Mucosa of descending colon (tissue), 3 donors: ENCODE measurements at places on chromosomes 1 and 21.
A peak's percentile ranks its signal among the peaks of the same experiment; 100 is the strongest.

DNA sequence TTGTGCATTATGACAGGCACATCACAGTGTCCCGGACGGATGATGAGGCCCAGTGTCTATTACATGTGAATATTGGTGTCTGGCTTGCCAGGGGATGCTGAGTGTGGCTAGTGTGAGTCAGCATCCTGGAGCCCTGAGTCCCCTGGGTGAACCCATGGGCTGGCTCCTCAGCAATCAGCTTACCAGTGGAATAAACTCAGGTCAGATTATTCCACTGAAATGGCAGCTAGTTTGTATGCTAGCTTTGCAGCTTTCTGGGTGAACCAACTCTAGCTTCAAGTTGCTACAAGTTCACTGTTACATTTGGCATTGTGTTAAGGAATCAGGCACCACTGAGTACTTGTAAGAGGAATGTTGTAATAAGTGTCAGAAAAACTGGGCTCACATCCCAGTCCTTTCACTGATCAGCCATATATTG is 23.9 kb upstream of the RPTN start:
- no peak for DNase-seq

DNA sequence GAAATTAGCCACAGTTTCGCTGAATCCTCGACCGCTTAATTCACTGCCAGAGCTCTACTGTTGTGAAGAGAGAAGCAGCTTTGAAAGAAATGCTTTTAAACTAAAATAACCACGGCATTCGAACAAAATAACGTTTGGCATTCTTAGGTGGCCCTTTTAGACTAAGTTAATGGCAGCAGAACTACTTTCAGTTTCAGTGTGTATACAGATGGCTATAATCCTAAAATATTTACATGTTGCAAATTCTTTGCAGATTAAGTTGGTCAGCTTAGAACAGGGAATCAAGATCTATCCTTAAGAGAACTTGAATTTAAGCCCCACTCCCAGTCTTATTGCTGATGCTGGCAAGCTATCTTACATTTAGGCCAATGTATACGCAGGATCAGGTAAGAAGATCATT is 62.7 kb downstream of the ADSS2 start:
- DNase-seq: no peak

DNA sequence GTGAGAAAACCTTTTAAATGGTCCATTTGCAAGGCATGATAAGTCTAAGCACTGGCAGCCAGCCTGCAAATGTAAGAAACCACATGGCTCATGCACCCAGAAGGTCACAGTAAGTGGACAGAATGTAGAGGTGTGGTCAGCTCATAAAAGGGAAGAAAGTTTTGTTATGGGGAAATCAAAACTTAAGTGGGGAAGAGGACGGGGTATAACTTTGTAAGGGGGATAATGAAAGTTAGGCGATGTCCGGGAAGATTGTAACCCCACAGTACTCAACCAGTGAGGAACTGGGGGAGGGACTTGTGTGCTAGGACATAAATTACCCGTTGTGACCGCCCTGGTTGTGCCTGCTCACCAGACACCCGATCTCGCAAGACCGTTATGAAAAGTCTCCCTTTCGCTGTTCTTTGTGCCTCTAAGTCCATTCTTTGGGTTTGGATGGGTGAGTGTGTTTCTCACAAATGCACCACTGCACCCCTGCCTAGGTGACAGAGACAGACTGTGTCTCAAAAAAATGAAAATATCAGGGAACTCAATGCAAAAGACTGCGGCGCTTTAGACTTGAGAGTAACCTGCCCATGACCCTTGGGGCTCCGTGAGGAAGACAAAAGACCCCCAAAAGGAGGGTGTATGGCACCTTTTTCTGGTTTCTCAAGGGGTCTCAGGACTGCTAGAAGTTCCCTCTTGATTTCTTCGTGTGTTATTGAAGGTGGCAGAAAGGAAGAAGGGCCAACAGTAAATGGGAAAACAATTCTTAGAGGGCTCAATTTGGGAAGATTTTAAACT is 28.6 kb upstream of the ZNF496 start:
- DNase-seq: no peak

DNA sequence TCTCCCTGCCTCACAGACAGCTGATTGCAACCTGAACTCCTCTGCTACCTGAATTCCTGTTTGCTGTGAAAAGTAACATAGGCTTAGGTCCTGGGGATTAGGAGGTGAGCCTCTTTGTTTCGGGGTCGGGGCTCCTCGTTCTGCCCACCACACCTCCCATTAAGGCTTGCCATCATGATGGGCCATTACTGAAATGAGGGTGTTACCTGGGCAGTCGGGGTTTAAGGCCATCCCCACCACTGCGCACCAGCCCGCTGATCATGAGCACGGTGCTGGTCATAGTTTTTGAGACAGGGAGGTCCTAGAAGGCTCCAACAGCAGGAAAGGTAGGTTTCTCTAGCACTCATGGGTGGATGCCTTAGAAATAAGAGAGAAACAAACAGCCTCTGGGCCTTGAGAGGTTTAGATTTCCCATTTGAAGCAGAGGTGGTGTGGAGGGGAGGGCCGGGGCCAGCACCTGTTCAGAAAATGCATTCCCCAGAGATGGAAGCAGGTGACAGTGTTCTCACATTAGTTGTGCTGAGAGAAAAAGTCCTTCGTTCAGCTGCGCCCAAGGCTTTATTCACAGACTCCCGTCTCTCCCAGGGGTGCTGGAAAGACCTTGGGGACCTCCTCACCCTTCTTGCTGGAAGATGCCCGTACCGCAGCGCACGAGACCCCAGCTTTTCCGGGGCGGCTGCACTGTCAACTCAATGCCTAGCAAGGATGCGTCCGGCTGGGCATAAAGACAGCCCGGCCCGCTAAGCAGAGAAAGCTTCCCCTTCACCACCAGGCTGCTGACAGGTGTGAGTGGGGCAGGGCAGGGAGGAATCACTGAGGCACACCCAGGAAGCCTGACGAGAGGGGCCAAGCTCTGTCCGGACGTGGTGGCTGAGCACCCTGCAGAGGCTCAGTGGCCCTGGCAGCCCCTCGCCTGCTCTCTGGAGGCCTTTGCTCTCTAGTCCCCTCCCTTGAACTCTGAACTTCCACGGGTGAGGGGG is 125.5 kb downstream of the PGBD5 start:
- no peak for DNase-seq

DNA sequence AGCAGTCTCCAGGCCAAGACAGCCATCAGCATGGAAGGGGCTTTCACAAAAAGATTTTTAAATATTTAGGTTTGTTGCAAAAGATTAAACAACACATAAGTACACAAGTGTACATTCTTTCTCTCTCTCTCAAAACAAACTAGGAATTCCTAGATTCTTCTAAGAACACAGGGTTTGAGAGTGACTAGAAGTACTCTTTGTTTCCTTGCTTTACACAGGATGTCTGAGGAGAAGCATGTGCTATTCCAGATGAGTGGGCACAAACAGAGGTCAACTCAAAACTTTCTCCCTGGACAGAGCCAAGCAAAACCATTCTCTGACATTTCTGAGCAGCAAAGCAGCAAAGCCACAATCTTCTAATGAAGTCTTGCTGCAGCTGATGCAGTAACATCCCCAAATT is 210.6 kb upstream of the HOOK1 start:
- no peak for DNase-seq

DNA sequence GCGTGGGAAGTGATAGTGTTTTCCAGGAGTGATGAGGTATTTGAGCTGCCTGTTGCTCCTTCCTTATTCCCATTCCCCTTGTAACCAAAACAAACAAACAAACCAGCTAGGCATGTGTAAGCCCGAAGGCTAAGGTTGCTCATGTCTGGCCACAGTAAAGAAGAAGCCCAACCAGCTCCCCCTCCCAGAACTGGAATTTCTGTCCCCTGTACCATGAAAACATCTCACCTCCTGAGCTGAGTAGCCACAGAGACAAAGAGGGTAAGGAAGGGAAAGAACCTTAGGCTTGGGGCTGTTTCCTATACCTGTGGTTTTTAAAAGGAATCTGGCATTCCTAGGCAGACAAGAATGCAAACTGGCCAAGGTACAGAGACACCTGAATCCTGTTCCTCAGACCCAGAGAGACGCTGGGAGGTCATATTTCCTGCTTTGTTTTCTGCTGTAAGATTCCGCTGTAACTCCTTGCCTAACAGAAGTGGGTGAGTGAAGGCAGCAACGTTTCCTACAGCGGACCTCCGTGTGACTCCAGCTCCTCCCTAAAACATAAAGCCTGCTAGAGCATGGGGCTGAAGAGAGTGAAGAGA is 41.7 kb upstream of the RAB4A start:
- DNase-seq: no peak

- no peak for DNase-seq
Observed at GRCh38 chr1:89129911-89130310, 4.0 kb upstream of the GBP2 start.

DNA sequence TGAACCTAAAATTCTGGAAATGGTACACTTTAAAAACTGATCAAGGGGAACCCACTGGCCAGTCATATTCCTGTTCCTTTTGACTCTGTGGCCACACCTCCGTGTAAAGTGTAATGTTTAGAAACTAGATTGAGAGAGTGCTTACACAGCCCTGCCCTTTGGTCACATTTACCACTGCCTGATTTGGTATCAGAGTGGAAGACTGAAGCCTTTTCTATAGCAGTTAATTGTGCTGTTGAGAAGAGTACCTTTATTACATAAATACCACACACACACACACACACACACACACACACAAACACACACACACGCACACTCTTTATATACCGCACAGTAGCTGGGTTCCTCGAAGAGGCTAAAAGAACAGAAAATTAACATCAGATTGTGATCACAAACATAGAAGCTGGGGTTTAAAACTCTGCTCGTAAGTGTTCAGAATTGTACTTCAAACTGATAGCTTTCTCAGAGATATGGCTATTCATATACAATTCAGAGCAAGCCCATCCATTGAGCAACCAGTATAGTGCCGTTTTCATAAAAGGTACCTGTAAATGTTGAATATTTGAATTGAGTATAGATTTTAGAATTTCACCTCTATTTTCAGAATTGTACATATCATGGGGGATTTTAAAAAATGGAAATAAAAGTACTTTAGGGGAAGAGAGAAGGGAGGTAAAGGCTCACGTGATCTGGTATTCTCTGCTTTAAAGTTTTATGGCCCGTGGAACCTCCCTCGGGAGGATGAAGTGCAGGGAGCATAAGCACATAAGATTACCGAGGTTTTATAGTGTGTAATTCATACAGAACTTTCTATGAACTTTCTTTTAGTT is 37.5 kb downstream of the CAMTA1 start:
- no peak for DNase-seq

DNA sequence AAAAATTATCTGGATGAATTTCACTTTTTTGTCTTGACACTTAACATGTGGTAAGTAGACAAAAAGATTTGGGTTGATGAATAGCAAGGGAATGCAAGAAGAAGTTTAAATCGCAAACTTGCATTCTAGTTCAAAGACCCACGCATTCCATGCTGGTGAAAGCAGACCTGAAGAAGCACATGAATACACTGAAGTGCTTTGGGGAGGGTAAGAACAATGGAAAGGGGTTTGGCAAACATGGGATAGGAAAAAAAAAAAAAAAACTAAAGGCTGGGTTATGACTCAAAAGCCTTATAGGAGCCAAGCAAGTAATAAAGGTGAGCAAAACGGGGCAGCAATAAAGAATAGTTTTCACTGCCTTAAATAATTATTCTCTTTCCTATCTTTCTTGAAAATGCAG is 450.2 kb downstream of the LMO4 start:
- no peak for DNase-seq

- peak; percentile 60 for DNase-seq
Observed at GRCh38 chr1:22831729-22832413, 121.2 kb downstream of the EPHB2 start.

DNA sequence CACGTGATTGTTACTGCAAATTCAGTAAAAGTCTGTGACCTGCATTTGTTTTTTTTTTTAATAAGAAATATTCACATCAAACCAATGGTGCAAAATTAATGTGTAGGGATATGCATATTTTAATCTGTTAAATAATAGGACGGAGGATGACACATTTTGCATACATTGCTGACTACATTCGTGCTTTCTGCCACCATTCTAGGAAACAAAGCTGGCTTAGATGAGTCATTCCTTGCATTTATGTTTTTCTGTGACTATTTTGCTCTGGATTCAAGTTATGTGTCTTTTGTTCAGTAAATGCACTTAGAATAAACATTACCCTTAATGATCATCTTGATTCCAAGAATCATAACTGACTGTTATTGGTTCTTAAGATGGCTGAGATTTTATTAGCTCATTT is 23.9 kb upstream of the CYYR1 start:
- DNase-seq: no peak

DNA sequence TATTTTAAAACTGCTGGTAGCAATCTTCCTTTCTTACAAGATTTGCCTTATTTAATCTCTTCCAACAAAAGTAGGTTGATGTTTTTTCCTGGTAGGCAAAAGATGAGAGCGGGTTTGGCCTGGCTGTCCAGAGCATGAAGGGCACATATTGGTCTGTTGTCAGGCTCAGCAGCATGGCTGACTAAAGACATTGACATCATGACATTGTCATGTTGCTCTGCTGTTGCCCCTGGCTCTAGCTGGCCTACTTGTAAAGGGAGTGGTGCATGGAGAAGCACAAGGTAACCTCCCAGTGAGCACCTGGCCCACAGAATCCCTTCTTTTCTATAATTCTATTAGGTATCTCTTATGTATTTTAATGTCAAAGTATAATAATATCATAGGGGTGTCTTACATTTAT is 23.6 kb downstream of the GNPAT start:
- DNase-seq: no peak

GRCh38 chr1:18415448-18416027 is 65.2 kb upstream of the KLHDC7A start:
- no peak for DNase-seq

DNA sequence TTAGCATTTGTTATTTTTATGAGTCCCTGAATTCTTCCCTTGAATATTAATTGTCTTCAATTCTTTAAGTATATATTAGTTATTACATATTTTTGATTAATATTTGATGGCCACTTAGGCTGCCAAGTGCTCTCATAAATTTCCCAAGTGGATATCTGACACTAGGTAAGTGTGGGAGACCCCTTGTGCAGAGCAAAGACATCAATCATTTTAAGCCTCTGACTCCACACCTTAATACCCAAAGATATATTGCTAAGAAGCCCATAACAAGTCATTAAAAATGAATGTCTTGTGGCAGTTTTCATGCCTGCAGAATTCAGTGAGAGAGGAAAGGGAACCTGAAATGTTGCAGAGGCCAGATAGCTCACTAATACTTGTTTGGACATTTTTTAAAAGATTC is 58.4 kb upstream of the PROX1 start:
- no peak for DNase-seq
